ENCODE measurements at places on chromosomes 4 and X. TPM values are rescaled to one million over a fixed set of nuclear protein-coding genes. Genes with fewer than 3 reads are reported as not detected.

Gene TEX13D
- not detected for total RNA-seq

Gene CXCL1
- 14.8 TPM for total RNA-seq

Gene CYBB
- 0.05 TPM for total RNA-seq

Gene PHKA1
- 18.0 TPM for total RNA-seq

Gene AADAT
- 8.7 TPM for total RNA-seq

Gene PCDH18
- not detected for total RNA-seq

Gene TMA16
- total RNA-seq = 24.7 TPM

Gene RBM46
- not detected for total RNA-seq

Gene MID2
- total RNA-seq = 8.1 TPM

Gene HSFX2
- 0.08 TPM for total RNA-seq

Gene PAGE2B
- not detected for total RNA-seq

Gene SSX2
- total RNA-seq = not detected

Gene MUC7
- not detected for total RNA-seq

Gene DCAF8L2
- total RNA-seq = not detected

Gene PDE6B
- not detected for total RNA-seq

Gene RIPPLY1
- total RNA-seq = not detected

Gene CD38
- 7.9 TPM for total RNA-seq

Gene CDKL2
- 0.99 TPM for total RNA-seq

Gene NAA11
- not detected for total RNA-seq

Gene TGIF2LX
- total RNA-seq = not detected

Gene AP1AR
- 13.0 TPM for total RNA-seq

Gene NSUN7
- 0.46 TPM for total RNA-seq

Gene TSR2
- 57.6 TPM for total RNA-seq

Gene VSIG4
- not detected for total RNA-seq

Gene ETDA
- total RNA-seq = not detected

Gene SMIM10
- total RNA-seq = not detected

Gene GRIA3
- total RNA-seq = not detected

Gene RHOXF2B
- not detected for total RNA-seq

Gene DLG3
- total RNA-seq = 3.2 TPM

Gene KCNIP4
- not detected for total RNA-seq

Gene PRDM5
- 3.3 TPM for total RNA-seq

Gene SPANXA1
- total RNA-seq = not detected

Gene GPR82
- not detected for total RNA-seq

Gene KLHL15
- total RNA-seq = 5.6 TPM

Gene PRPS2
- 46.9 TPM for total RNA-seq

Gene CYLC1
- not detected for total RNA-seq

Gene RHOXF2
- not detected for total RNA-seq

Gene P2RY4
- total RNA-seq = not detected

Gene PWWP3B
- not detected for total RNA-seq

Gene HSFX1
- 0.50 TPM for total RNA-seq

Gene FGF5
- total RNA-seq = 0.44 TPM

Gene RPA4
- total RNA-seq = 0.17 TPM

Gene RFC1
- 17.3 TPM for total RNA-seq

Gene LRIT3
- total RNA-seq = 0.06 TPM

Gene IL13RA1
- total RNA-seq = 49.5 TPM

Gene PLA2G12A
- 11.7 TPM for total RNA-seq

Gene AFM
- not detected for total RNA-seq

Gene SHISA3
- not detected for total RNA-seq

Gene DNAAF6
- total RNA-seq = not detected

Gene HMGN5
- total RNA-seq = 2.3 TPM

Gene TLR6
- 5.1 TPM for total RNA-seq

Gene SSX4
- not detected for total RNA-seq

Gene AR
- 3.5 TPM for total RNA-seq

Gene CXCL11
- 0.23 TPM for total RNA-seq

Gene TRIM75
- not detected for total RNA-seq

Gene GRIA2
- not detected for total RNA-seq

All from A549 treated with CpdA at 1 μM for 4 hours (cell line).